ENCODE measurements at places on chromosomes 12 and 14. TPM values are rescaled to one million over a fixed set of nuclear protein-coding genes. Genes with fewer than 3 reads are reported as not detected.

GPR135 gene
- total RNA-seq: 2.1 TPM

MTRFR gene
- 13.3 TPM for total RNA-seq

IQSEC3 gene
- total RNA-seq: 1.5 TPM

IFNG-AS1 gene
- not detected for total RNA-seq

GSC gene
- total RNA-seq: not detected

ADSS1 gene
- total RNA-seq: 160 TPM

SIX1 gene
- not detected for total RNA-seq

GALNT8 gene
- total RNA-seq: 0.94 TPM

TGM1 gene
- 38.9 TPM for total RNA-seq

DNA sequence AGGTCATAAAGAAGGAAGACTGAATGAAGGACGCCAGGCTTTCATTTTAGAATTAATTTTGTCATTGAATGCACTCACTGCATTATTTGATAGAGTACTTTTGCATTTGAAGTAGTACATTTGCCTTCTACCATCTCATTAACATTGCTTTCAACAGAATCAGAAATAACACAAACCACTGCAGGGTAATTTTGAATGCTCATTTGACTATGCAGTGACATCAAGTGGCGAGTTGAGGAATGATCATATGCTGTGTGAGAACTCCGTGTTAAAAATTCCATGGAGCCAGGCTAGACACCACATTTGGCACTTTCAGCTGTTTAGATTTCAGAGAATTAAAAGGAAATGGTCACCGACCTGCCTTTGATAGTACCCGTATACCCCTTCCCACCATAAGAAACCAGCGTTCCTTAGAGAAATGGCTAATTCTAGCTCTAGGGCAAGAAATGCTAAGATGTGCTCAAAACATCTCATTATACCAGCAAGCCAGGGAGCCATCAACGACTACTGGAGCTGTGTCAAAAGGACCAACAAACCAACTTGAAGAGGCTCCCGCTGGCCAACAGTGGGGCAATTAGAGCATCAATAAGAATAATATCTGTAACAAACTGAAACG, 16.5 kb downstream of the HEBP1 start:
- peak; percentile 27 for DNase-seq

GRCh38 chr14:74308695-74309094, 6.0 kb upstream of the ABCD4 start:
- DNase-seq: no peak

GRCh38 chr14:26281280-26281998, 316.4 kb downstream of the NOVA1 start:
- no peak for DNase-seq

DNA sequence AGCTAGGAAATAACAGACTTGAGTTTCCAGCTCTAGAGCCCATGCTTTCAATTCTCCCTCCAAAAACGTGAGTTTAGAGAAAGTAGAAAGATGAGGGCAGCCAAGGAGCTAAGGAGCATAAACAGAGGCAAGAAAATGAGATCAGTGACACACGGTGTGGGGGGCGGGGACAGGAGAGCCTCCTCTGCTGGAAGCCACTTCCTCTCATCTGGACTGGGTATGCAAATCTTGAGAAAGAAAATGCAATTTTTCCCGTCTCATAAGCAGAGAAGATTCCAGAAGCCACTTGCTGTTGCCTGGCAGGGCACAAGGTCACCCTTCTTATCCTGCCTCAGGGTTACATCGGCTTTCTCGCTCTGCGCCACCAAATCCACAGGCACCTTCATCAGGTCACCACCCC, 6.0 kb downstream of the OR10P1 start:
- DNase-seq: no peak

GRCh38 chr14:36099619-36100018, 76.9 kb downstream of the PTCSC3 start:
- DNase-seq: no peak

DNA sequence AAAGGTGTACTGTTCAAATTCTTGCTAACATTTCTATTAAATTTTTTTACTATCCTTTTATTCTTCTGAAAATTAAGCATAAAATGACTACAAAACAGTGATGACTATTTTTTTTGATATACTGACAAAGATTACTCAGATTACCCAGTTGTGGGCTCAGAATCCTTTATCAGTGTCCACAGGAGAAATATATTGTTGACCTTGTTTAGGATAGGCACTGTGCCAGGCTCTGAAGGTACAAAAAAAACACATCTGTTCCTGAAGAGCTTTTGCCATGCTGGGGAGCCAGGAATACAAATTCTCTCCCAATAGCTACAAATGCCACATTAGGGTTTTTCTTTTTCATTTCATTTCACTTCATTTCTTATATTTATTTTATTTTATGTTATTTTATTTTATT, 26.9 kb upstream of the GCH1 start:
- DNase-seq: no peak

DNA sequence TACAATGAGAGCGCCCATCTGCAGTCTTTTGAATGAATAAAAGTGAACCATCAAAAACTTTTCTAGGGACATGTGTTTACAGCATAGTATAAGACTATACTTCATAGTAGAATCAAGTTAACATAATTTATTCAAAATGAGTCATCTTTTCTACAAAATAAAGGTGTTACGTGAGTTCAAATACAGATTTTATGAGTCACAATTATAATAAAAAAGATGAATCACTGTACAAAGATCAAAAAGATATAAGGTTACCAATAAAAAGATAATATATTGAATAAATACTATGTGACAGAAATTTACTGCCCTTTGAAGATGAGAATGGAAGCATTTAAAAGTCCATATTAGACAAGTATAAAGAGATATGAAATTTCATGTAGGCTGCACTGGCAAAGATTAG, 2.8 kb downstream of the MBIP start:
- no peak for DNase-seq

DNA sequence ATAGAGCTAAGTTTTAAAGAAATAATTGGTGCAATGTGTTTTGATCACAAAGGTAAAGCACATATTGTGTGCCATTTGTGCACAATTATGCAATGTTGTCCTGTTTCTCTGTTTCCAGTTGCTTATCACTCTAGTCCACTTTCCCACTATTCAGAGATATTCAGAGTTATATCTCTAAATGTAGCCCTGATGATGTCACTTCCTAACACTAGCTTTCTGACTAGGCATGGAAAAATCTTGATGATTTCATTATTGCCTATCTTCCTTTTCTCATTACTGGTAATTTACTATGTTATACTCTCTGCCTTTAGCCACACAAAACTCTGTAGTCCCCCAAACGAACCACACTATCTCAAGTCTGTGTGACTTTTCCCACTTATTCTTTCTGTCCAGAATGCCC, 221.2 kb downstream of the TRHDE start:
- no peak for DNase-seq

DNA sequence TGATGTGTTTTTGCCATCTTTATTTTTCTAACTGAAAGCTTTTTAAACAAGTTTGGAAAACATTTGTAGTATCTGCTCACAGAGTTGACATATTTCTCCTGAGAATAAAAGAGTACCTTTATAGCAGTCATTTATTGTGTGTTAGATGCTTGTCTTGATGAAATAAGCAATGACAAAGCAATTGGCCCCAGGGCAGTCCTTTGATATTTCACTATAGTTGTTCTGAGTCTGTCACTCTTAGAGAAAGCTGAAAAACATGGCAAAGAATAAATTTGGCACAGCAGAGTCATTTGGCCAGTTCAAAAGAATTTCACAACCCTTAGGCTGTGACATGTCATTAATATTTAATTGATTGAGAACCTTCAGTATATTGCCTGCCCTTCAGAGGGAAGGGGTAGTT, 166.2 kb downstream of the PTPRO start:
- DNase-seq: no peak

DNA sequence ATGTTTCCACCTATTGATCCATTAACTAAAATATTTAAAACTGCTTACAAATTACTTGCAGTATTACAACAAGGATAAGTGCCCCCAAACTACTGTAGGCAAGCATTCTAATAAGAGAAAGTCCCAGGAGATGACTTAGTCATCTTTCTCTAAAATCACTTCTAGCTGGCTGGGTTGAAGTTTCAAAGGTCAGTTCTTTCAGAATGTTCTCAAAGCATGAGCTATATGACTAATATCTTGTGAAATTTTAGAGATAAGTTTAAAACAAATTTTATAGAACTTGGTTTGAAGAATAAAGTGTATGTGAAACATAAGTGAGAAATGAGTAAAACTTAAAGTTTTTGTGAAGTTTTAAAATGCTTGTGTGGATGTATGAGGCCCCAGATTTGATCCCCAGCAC, 24.3 kb upstream of the OR6J1 start:
- DNase-seq: no peak

GRCh38 chr12:103085541-103085940, 128.1 kb downstream of the ASCL1 start:
- DNase-seq: no peak

DNA sequence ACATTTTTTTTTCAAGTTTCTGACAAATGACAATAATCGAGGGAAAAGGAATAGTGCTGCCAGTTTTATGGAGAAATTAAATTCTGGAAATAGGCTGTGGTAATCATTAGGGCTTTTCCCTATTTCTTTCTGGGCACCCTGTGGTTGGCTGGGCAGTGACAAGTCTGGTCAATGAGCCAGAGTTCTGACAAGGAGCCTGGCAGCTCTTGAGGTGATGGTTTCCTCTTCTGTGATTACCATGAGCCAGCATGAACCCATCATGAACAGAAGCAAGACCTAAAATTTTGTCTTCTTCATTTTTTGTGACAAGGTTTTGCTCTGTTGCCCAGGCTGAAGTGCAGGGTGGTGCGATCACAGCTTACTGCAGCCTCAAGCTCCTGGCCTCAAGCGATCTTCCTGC, 115.8 kb downstream of the TRAFD1 start:
- no peak for DNase-seq

GRCh38 chr12:65816086-65816485, 8.2 kb upstream of the HMGA2 start:
- no peak for DNase-seq

DNA sequence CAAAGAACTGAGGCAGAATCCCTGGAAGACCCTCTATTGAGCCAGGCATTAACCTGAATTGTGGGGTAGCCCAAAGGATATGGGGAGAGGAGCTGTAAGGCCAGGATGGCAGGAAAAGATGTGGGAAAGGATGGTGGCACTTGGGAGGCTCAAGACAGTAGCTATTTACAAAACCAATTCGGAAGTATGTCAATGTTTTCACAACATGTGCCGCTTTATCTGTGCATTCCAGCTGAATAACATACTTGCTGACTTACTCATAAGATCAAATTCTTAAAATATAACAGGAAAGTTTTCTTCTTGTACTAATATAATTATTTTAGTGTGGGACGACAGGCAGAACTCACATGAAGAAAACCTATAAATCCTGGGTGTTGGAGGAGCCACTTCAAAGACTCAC, 10.6 kb downstream of the BBS10 start:
- no peak for DNase-seq

DNA sequence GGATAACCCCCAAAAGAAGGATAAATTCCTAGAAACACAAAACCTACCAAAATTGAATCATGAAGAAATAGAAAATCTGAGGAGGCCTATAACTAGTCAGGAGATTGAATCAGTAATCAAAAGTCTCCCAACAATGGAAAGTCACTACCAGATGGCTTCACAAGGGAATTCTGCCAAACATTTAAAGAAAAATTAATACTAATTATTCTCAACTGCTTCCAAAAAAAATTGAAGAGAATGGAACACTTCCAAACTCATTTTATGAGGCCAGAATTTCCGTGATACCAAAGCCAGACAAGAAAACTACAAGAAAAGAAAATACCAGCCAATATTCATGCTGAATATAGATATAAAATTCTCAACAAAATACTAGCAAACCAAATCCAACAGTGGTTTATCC, 7.8 kb upstream of the ABCC9 start:
- DNase-seq: no peak

- no peak for DNase-seq
These were observed 64.5 kb downstream of the KIAA0586 start for GRCh38 chr14:58492044-58492443.

GRCh38 chr14:68143341-68143841, 323.8 kb downstream of the RAD51B start:
- DNase-seq: peak; percentile 82

GRCh38 chr14:29741909-29742401, 185.7 kb downstream of the PRKD1 start:
- DNase-seq: peak; percentile 38

DNA sequence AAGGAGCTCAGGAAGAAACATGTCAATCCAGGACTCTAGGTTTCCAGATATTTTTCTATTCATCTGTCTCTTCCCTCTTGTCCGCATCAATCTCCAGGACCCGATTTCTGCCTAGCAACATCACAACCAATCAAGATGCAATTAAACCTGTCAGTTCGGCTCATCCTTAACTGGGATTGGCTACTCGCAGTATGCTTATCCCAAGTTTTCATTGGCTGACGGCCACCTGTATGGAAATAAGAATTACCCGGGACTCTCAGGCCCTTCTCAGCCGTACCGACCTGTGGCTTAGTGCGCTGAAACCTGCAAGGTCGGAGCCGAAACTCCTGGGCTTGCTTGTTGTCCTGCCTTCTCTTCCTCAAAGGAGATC, 20.4 kb upstream of the ATP5MC2 start:
- DNase-seq: peak; percentile 63

DNA sequence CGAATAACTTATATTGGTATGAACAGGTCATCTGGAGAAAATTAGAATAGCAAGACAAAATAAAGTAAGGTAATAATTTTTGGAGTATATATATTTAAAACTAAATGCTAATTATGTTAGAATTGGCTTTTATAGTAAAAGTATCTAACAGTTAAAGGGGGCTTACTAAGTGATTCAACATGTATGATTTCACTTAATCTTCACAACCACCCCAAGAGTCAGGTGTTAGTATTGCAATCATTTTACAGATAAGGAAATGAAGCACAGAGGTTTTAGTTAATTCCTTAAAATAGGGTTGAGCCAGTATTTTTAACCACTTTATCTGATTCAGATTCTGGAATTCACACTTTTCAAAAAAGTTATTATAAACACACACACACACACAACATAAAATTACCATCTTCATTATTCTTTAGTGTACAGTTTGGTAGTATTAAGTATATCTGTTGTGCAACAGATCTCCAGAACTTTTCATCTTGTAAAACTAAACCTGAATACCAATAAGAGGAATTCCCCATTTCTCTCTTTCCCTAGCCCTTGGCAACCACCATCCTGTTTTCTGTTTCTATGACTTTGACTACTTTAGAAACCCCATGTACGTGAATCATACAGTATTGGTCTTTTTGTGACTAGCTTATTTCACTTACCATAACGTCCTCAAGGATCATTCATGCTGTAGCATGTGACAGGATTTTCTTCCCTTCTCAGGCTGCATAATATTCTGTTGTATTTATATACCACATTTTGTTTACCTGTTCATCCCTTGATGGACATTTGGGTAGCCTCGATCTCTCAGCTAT, 12.5 kb downstream of the A2M start:
- no peak for DNase-seq

GRCh38 chr14:75979071-75979571, 2.7 kb downstream of the TGFB3 start:
- DNase-seq: no peak

GRCh38 chr14:101623685-101624444, 62.6 kb downstream of the DIO3 start:
- DNase-seq: no peak

- no peak for DNase-seq
These were observed 5.4 kb upstream of the CEBPE start for GRCh38 chr14:23124337-23124954.

Measured in heart left ventricle (tissue), 16 donors.